Activated CD4-positive, alpha-beta T cell treated with anti-CD3 and anti-CD28 coated beads, Interleukin-2, amount 10 ng/mL, durations not matched to agents 24 days and 14 days (primary cell): ENCODE measurements at places on chromosomes 3 and 15. TPM values are rescaled to one million over a fixed set of nuclear protein-coding genes. Genes with fewer than 3 reads are reported as not detected.
A peak's percentile ranks its signal among the peaks of the same experiment; 100 is the strongest.

Gene PPARG
- total RNA-seq: 4.6 and 5.1 TPM in 2 replicates

Gene TMEM158
- 0.44 and 0.66 TPM in 2 replicates for total RNA-seq

- DNase-seq: no peak
Observed at GRCh38 chr3:38125305-38126120, 11.4 kb downstream of the ACAA1 start.

- DNase-seq: no peak
Observed at GRCh38 chr3:4021162-4021561, 221.9 kb downstream of the LRRN1 start.

- DNase-seq: peak; percentile 60
Observed at GRCh38 chr15:34223904-34224596, 766 bp upstream of the EMC4 start.

- no peak for DNase-seq
Observed at GRCh38 chr3:99783011-99783573, 34.6 kb upstream of the CMSS1 start.

DNA sequence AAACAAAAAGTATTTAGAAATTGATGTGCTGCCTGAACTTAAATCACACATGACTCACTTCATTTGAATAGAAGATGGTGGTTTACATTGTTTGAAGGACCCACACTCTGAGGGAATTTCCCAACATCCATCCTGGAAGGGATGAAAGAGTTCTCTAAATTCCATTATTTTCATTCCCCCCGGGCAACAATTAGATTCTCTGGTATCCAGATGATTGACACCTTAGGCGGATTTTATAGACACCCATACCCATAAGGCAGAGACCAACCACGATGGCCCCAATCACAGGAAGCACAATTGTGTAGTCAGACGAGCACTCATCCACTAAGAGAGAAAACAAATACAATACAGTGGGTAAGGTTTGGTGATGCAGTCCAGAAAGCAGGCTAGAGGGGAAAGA, 24.6 kb upstream of the MCCC1 start:
- no peak for DNase-seq

Gene PIK3CB
- total RNA-seq: 17.6 and 18.1 TPM in 2 replicates
